ENCODE measurements at places on chromosomes 5 and 9.
A peak's percentile ranks its signal among the peaks of the same experiment; 100 is the strongest.

DNA sequence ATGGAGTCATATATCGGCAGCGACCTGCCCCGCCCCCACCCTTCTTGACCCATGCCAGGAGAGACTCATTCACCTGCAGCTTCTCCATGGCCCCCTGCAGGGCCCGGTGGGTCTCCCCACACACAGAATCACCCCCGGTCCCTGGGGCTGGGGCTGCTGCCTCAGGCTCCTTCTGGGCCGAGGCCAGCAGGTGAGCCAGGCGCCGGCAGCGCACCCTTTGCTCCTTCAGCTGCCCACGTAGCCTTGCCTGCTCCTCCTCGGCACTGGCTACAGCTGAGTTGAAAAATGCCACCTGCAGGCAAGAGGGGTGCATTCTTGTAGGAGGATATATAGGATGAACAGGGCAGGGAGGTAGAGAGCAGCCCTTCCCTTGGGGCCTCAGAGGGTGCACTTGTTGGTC, 17.9 kb downstream of the GOLGA2 start:
- no peak for DNase-seq

- no peak for DNase-seq
Observed at GRCh38 chr5:150946351-150946905, 41.6 kb upstream of the ZNF300 start.

GRCh38 chr5:74538206-74538661, 102.3 kb downstream of the ENC1 start:
- peak; percentile 96 for DNase-seq

DNA sequence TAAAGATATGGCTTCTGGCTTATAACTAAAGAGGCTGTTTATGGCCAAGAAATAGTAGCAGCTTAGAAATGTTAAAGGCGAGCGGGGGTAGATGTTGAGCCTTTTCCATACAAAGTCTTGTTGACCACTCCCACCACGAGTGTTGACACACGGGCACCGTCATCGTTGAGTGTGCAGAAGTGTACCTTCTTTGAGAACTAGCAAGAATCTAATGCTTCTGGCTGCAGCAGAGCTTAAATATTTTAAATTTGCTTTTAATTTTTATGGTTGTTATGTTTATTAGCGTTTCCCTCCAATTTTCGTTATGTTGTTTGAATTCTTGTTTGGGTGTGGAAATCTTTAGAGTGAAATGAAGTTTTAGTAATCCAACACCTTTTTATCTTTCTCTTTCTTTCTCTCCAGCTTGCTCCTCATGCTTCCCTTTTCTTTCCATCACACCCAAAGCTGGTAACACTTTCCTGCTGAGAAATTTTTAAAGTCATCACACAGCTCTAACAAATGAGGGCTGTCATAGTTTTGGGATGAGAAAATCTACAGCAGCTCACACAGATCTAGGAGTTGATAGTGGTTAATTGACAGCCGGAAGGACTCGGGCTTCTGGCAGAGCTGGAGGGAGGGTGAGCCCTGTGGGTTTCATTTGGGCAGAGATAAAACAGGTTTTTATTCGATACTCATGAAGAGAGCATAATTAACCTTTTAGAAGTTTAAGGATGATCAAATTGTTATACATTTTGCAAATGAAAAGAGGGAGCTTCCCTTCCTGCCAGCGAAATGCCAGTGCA, 120.1 kb upstream of the ZNF608 start:
- DNase-seq: no peak

- no peak for DNase-seq
Observed at GRCh38 chr9:89813482-89813881, 208.7 kb downstream of the GADD45G start.

GRCh38 chr9:34380511-34381315, 4.0 kb upstream of the MYORG start:
- peak; percentile 81 for DNase-seq

DNA sequence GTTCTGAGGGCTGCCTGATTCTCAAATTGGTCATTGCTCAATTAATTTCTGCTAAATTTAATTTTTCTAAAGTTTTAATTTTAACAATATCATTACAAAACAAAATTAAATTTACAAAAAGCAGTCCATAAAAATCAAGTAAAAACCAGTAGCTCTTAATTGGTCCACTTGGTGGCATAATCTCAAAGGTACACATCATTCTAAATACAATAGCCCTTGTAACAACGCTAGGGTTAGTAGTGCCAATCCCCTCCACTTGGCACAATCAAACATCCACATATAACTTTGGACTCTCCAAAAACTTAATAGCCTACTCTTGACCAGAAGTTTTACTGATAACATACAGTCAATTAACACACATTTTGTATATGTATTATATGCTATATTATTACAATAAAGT, 1.9 kb upstream of the NDUFB6 start:
- DNase-seq: no peak

DNA sequence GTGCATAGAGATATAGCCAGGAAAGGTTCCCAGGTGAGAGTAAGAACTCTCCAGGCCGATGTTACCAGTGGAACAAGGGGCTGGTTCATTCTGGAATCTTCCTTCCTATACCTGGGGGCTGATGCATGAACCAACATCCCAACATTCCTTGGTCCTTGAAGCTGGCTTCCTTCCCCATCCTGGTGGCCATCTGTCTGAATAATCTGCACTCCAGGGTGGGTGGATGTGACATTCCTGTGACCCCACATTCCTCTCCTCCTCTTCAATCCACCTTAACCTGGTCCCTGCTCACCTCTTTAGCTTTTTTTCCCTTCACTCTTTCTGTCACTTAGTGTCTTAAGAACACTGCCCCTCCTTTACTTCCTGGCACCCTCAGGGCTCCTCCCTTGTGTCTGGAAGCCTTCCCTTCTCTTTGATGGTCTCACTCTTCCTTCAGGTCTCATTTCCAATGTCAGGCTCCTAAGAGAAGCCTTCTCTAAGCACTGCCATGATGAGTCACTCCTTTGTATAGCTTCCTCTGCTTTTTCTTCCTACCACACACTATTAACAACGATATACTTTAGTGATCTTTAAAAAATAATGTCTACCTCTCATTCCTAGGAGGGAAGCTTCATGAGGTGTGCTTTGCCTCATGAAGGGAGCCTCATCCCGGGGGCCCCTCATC, 80.3 kb downstream of the BOD1 start:
- DNase-seq: no peak

DNA sequence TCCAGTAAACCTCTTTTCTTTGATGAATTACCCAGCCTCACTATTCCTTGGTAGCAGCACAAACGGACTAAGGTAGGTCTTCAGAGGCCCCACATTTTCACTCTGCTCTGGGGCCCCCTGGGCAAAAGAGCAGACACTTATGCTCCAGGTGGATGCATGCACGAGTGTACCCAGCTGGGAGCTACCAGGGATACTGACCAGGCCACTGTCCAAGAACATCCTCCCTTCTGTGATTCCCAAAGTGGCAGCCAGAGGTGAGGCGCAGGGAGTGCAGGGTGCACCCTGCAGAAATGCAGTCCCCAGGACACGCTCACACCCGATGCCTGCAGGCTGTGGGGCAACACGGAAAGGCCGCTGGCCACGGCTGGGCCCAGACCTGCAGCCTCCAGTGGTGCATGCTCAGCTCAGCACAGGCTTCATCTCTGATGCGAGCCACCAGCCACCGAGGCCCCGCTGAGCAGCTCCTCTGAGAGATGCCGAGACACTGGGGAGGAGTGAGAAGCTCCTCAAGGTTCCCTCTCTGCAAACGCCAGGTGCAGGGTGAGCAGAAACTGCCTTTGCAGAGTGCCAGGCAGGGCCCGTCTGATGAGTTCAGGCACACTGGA, 48.1 kb upstream of the OLFM1 start:
- DNase-seq: no peak

GRCh38 chr9:19568946-19569345, 160.1 kb downstream of the ACER2 start:
- DNase-seq: no peak

- DNase-seq: no peak
Observed at GRCh38 chr5:124873188-124873587, 126.7 kb upstream of the ZNF608 start.

- DNase-seq: no peak
Observed at GRCh38 chr9:113568571-113569321, 105.2 kb downstream of the RGS3 start.

- DNase-seq: no peak
Observed at GRCh38 chr9:131429121-131430012, 35.5 kb downstream of the PRRC2B start.

- DNase-seq: no peak
Observed at GRCh38 chr5:152151940-152152339, 227.3 kb upstream of the GLRA1 start.

DNA sequence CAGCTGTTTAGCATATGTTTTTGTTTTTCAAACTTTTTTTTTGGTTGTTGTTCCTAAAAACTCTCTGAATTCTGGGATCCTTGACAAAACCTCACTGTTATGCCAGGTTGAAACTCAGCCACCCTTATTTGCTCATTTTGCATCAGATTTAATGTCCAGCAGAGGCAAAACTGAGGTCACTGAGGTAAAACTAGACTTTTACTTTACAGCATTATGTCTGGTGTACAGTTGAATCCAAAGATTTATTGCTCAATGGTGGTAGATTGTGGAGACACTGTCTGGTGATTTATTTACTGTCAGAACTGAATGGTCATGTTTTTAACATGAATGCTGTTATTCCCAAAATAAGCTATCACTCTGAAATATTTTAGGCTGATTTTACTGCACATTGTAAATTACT, 87.9 kb downstream of the FBXL7 start:
- no peak for DNase-seq

DNA sequence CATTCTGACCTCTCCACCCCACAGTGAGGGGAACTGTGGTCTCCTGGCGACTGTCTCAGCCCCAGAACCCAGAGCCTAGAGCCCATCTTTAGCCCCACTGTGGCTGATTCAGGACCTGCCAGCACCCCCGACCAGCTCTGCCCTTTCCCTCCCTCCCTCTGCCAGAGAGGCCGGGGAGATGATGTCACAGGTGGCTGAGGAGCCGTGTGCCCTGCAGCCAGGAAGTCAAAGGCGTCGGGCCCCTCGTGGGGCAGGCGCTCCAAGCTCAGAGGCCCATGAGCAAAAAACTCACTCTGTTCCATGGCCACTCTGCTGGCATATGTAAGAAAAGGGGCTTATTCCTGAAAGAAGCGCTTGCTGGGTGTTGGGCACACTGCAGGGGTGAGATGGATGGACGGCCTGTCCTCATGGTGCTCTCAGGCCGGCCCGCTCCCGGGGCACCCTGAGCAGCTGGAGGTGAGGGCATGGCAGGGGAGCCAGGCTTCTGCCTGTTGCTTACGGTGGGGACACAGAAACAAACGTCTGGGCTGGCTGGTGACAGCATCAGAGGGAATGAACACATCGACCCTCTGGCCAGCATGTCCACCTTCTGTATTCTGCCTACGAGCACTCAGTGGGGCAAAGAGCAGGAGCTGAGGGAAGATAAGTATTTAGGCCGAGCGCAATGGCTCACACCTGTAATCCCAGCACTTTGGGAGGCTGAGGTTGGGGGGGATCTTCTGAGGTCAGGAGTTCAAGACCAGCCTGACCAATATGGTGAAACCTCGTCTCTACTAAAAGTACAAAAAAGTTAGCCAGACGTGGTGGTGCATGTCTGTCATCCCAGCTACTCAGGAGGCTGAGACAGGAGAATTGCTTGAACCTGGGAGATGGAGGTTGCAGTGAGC, 41.1 kb downstream of the LAMC3 start:
- DNase-seq: no peak

- DNase-seq: no peak
Observed at GRCh38 chr5:114097570-114097969, 264.3 kb upstream of the KCNN2 start.

DNA sequence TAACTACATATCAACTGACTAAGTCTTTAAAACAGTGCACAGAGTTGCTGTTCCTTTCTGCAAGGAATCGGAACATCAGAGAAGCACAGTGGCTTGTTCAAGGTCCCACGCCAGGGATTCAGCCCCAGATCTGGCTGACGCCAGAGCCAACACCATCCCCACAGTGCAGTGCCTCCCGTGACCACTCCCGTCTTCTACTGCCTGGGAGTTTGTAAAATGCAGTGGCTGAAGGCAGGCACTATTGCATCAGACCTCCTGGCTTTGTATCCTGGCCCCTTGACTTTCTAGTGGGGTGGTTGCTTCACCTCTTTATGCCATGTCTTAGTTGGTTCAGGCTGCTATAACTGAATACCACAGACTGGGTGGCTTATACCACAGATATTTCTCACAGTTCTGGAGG, 131.0 kb downstream of the NSG2 start:
- DNase-seq: no peak

- DNase-seq: no peak
Observed at GRCh38 chr5:143481697-143482531, 78.4 kb upstream of the NR3C1 start.

DNA sequence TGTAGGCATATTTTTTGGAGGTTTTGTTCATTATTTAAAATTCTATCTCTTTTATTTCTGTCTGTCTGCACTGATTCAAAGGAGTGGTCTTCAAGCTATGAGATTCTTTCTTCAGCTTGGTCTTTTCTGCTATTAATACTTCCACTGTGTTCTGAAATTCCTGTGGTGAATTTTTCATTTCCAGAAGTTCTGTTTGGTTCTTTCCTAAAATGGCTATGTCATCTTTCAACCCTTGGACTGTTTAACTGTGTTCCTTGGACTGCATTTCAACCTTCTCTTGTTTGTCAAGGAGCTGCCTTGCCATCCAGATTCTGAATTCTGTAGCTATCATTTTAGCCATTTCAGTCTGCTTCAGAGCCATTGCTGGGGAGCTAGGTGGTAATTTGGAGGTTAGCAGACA, 76.3 kb downstream of the CERT1 start:
- DNase-seq: no peak

- no peak for DNase-seq
Observed at GRCh38 chr9:83285445-83286225, 222.7 kb upstream of the RASEF start.

DNA sequence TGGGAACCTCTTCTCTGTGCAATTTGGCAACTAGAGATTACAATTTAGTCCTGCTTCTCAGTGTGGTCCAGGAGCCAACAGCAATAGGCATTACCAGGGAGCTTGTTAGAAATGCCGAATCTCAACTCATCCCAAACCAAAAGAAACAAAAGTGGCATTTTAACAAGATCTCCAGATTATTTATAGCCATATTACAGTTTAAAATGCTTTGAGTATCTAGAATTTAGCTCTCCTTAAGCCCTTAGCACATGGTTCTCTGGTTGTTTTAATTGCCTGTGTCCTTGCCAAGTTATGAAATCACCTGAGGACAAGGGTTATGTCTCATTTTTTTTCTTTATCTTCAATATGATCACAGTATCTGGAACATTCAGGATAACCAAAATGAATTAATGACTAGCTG, 51.6 kb upstream of the TAS2R1 start:
- no peak for DNase-seq

- no peak for DNase-seq
Observed at GRCh38 chr5:106691701-106692100, 979.0 kb downstream of the EFNA5 start.

- peak; percentile 89 for DNase-seq
Observed at GRCh38 chr5:165188556-165189175, 1683.2 kb downstream of the MAT2B start.

- no peak for DNase-seq
Observed at GRCh38 chr5:51201024-51201423, 182.2 kb upstream of the ISL1 start.
